Activated T-cell treated with anti-CD3 and anti-CD28 coated beads for 1 hour (primary cell): ENCODE measurements at places on chromosomes 7 and 10.

- no peak for DNase-seq
Measured at GRCh38 chr7:128840326-128841170, 10.3 kb downstream of the FLNC start.

- no peak for DNase-seq
Measured at GRCh38 chr7:81761821-81762220, 8.0 kb downstream of the HGF start.

GRCh38 chr7:23136216-23136615 is 30.6 kb downstream of the KLHL7 start:
- no peak for DNase-seq

- DNase-seq, result no peak
Measured at GRCh38 chr10:5481121-5481520, 18.2 kb downstream of the CALML5 start.

DNA sequence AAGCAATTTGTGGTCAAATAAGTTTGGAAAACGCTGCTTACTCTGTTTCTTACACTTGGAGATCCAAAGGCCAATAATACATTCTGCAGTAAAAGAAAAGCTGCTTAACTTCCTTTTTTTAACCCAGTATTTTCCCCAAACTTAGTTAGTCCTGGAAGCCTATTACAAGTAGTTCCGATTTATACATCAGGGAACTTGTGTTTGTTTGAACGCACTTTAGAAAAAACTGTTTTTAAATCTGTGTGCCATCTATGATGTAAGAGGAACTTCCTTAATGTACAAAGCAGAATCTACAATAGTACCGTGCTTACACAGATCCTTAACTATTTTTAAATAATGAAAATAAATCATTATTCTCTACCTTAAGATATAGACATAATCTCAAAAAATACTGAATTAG is 23.0 kb downstream of the SFR1 start:
- no peak for DNase-seq

GRCh38 chr10:112209684-112210131 is 26.1 kb upstream of the GPAM start:
- no peak for DNase-seq

- no peak for DNase-seq
Measured at GRCh38 chr10:96453856-96454583, 59.7 kb downstream of the TLL2 start.

DNA sequence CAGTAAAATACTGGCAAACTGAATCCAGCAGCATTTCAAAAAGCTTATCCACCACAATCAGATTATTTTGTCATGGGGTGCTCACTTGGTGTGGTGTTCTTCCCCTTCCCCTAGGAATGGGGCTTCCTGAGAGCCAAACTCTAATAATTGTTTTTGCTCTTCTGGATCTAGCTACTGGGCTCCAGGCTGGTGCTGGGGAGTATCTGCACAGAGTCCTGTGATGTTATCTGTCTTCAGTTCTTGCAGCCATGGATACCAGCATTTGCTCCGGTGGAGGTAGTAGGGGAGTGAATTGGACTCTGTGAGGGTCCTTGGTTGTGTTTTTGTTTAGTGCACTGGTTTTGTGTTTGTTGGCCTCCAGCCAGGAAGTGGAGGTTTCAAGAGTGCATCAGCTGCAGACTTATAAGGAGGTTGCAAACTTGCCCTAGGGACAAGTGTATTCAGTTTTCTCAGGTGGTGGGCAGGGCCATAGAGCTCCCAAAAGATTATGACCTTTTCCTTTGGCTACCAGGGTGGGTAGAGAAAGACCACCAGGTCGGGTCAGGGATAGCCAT is 308.5 kb upstream of the MAGI2 start:
- DNase-seq, result no peak

GRCh38 chr7:23380556-23380955 is 81.4 kb downstream of the MALSU1 start:
- no peak for DNase-seq

- no peak for DNase-seq
Measured at GRCh38 chr7:15688279-15688626, 1.8 kb upstream of the MEOX2 start.

- no peak for DNase-seq
Measured at GRCh38 chr7:130959743-130960207, 225.8 kb upstream of the KLF14 start.

GRCh38 chr10:23870651-23871610 is 338.0 kb upstream of the KIAA1217 start:
- no peak for DNase-seq

DNA sequence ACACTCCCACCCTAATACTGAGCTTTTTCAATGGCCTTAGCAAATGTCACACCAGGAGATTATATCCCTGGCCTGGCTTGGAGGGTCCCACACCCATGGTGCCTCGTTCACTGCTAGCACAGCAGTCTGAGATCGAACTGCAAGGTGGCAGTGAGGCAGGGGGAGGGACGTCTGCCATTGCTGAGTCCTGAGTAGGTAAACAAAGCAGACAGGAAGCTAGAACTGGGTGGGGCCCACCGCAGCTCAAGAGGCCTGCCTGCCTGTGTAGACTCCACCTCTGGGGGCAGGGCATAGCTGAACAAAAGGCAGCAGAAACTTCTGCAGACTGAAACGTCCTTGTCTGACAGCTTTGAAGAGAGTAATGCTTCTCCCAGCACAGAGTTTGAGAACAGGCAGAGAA is 338.9 kb upstream of the MBL2 start:
- DNase-seq, result no peak

GRCh38 chr10:14532473-14533251 is 201.9 kb upstream of the FRMD4A start:
- no peak for DNase-seq

- DNase-seq, result no peak
Measured at GRCh38 chr7:101990811-101991418, 173.5 kb downstream of the CUX1 start.

DNA sequence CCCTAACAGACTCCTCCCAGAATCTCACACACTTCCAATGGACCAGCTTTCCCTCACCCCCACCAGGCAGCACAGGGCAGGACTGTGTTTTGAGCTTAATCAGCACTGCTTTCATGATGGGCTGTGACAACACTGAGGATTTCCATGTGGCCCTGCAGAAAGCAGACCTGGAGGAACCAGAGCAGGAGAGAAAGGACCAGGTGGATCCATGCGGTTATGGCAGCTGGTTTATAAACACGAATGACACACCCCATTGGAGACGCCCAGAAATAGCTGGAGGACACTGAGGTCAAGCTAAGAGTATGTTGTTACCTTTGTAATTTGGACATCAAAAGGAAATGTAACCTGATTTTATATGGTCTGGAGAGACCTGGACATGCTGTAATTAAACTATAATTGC is 31.7 kb upstream of the HERPUD2 start:
- no peak for DNase-seq

DNA sequence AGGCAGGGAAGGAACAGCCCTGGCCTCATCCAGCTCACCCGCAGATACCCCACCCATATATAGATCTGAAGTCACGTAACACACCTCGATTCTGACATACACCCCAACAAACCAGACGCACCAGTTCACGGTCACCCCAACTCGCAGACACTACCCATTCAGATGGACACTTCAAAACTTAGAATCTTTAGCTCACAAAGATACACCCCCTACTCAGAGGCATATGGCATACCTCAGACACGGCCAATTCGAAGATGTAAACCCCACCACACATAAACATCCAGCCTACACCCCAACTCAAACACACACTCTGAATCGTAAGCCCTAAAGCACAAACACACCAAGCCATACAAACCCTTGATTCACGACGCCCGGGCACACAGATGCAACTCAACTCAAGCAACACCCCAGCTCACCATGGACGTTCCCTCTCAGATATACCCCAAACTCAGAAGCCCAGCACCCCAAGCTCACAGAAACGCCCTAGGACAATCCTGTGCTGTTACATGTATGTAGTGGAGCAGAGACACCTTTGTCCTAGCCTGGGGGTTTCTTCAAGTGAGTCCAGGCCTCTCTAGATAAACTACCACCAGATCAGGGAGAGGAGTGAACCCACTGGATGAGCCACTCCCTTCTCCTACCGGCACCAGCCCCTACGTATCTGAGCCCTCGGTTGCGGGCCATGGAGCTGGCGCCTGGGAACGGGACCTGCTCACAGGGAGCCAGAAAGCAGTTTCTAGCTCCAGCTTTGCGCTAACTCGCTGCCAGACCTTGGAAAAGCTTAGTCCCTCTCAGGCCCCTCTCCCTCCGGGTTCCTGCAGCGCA is 8.8 kb downstream of the PSD start:
- DNase-seq, result no peak

DNA sequence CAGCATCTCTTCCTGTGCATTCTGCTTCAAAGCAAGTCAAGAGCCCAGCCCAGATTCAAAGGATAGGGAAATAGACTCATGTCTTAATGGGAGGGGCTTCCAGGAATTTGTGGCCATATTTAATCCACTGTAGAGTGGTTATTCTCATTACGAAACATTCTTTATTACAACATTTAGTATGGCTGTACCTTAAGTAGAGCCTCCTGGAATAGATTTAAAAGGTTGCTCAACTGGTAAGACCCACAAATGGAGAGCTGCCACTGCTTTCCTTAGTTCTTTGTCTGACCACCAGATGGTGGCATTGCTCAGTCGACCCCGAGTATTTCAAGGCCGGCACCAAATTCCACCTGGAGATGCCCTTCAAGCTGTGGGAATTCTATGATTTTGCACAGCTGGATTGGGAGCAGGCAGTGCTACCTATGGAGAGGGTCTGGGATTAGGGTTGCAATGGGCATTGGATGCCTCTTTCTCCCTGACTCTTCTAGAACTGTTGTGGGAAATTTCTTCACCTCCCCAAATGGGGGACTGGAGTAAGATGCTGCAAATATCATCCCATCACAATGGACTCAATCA is 102.2 kb downstream of the RBM20 start:
- DNase-seq, result peak; percentile 25

- no peak for DNase-seq
Measured at GRCh38 chr10:18539335-18539734, 112.1 kb downstream of the NSUN6 start.
